Retinal pigment epithelial cell (primary cell): ENCODE measurements at places on chromosomes 4 and X.

GRCh38 chr4:88860586-88860985 lies 163.0 kb upstream of the NAP1L5 start:
- no peak for DNase-seq

- DNase-seq, result peak; percentile 69
These were observed 43.4 kb downstream of the SHROOM2 start for GRCh38 chrX:9829308-9830267.

DNA sequence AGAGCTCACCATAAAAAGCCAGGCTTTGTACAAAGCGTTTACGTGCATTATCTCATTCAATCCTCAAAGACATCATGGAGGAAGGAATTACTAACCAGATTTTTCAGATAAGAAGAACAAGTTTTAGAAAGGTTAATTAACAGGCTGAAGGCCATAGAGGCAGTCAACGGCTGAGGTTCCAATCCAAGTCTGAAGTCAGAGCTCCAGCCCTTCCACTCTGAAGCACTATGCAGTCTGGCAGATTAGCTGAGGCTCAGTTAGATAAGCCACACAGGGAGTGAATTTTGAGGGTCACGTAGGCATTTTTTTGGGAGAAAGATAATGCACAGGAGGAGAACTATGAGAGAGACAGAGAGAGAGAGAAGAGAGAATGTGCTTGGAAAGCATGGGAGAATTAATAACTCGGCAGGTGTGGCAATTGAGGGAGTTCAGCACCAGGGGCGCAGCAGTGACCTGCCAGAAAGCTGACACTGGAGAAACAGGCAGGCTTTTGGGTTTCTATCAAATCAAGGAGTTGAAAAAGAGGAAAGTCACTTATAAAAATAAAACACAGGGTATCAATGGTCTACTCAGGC lies 116.5 kb upstream of the NAP1L5 start:
- DNase-seq, result no peak

- DNase-seq, result no peak
These were observed 29.1 kb downstream of the FAM193A start for GRCh38 chr4:2565533-2565932.

GRCh38 chrX:120731386-120731785 lies 101.5 kb upstream of the C1GALT1C1 start:
- no peak for DNase-seq

DNA sequence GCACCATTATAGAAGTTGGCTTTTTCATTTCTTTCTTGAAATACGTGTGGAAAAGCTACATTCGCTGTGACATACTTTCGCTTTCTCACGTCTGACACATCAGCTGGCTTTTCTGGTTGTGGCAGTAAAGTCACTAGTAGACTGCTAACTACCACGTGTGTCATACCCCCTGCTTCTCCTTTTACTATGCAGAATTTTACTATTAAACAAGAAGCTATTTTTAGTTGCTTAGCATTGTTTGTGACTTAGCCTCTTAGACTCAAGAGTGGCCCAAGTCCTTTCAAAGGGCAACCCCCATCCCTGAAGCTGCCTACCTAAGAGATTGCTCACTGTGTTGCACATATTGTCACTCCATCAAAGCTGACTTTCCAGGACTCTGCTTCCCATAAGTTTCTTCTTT lies 2.1 kb upstream of the IL2 start:
- no peak for DNase-seq

- no peak for DNase-seq
These were observed 6.7 kb upstream of the MSX1 start for GRCh38 chr4:4852591-4853362.

- DNase-seq, result no peak
These were observed 43.7 kb downstream of the ADD1 start for GRCh38 chr4:2887343-2887742.

- DNase-seq, result no peak
These were observed 920.1 kb upstream of the TENM3 start for GRCh38 chr4:181323061-181323460.

DNA sequence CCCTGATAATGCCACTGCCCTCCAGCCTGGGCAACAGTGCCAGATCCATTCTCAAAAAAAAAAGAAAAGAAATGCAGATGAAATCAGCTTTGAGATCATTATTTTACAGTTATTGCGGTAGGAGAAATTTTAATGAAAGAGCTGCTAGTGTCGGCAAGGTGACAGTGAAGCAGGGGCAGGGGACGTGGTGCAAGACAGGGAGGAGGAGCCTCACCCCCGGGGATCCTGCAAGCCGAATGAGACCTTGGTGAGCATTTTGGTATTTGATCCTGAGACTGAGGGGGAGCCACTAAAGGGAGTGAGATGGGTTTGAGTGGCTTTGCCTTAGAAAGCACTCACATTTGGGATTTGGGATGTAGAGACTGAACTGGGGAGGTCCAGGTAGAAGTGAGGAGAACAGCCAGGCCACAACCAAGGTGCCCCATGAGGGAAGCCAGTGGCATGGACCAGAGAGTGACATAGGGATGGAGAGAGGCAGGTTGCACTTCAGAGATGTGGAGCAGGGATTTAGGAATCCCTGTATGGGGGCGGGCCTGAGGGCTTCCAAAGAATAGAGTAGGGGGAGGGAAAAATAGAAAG lies 23.6 kb downstream of the RBM10 start:
- DNase-seq, result no peak

DNA sequence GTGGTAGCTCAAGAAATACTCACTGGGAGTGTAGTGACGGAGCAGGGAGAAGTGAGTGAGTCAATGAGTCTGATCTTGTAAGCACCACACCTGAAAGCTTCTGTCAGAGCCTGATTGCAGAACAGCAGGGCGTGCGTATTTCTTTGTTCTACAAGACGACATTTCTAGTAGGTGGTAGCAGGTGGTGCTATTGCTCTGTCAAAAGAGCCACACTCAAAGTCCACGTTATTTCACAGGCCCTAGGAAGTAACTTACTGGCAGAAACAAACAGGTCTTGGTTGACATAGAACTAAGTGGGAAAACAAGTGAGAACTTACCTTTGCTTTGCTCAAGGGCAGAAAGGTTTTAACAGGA lies 46.4 kb upstream of the SPRY1 start:
- DNase-seq, result no peak

GRCh38 chr4:159018062-159018629 lies 84.7 kb upstream of the RAPGEF2 start:
- no peak for DNase-seq

DNA sequence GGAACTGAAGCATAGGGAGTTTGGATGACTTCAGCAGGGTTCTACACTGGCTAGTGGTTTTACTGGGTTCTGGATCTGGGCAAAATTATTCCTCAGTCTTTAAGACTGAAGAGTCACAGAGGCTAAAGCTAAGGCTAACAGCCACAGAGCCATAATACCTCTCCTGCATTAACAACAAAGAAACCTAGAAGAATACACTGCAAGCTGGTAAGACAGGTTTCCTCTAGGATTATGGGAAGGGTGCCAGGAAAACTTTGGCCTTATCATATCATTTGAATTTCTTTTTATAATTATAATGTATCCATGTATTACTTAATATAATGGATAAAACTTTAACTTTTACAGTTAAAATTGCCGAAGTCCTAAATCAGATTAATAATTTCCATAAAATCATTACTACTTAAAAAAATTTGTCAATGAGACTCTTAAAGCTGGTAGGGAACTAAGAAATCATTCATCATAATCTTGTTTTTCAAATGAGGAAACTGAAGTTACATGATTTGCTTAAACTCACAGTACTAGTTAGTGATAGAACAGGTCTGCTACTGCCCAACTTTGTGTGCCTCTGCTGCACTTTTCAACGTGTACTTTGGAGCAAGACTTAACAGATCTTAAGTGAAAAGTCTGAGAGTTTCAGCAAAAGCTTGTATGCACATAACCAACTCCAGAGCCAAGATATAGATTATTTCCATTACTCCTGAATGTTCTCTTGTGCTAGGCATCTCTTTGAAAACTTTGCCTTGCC lies 24.2 kb upstream of the PGRMC2 start:
- DNase-seq, result no peak

DNA sequence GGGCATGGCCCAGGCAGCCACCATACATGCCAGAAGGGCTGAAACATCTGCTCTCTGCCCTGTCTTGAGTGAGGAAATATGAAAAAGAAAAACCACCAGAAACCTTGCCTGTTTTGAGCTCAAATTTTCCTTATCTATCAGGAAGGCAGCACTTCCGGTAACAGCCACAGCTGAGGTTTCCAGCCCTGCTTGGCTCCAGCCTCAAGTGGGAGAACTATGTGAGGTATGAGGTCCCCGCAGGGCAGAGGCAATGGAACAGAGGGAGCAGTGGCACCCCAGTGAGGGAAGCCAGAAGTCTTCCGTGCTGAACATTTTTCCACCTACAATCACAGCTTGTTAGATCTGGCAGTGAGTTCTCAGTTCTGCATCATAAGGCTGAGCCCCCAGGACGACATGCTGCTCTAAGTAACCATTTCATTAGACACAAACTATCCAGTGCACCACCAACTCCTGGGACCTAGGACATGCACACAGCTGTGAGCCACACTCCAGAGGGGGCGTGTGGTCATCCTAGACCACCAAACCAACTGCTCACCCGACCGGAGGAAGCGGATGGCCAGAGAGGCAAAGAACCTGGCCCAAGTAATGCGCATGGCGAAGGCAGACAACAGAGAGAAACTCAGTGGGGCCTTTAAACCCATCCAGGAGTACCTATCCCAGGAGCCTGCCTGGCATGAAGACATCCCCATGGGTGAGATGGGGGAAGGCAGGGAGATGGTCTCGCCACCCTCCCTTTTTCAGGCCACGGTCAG lies 22.6 kb downstream of the WDR1 start:
- DNase-seq, result no peak

- no peak for DNase-seq
These were observed 13.7 kb upstream of the ZNF185 start for GRCh38 chrX:152884171-152884570.
